ENCODE measurements at places on chromosomes 5 and 9.

- no peak for DNase-seq
These were observed 484.0 kb downstream of the PRDM9 start for GRCh38 chr5:23991406-23991805.

GRCh38 chr5:23216345-23216744 is 291.1 kb upstream of the PRDM9 start:
- DNase-seq = no peak

- no peak for DNase-seq
These were observed 387.9 kb upstream of the MEF2C start for GRCh38 chr5:89270901-89271300.

GRCh38 chr5:90866333-90866732 is 307.7 kb downstream of the ADGRV1 start:
- no peak for DNase-seq

- no peak for DNase-seq
These were observed 41.1 kb downstream of the LIX1 start for GRCh38 chr5:97101189-97101910.

DNA sequence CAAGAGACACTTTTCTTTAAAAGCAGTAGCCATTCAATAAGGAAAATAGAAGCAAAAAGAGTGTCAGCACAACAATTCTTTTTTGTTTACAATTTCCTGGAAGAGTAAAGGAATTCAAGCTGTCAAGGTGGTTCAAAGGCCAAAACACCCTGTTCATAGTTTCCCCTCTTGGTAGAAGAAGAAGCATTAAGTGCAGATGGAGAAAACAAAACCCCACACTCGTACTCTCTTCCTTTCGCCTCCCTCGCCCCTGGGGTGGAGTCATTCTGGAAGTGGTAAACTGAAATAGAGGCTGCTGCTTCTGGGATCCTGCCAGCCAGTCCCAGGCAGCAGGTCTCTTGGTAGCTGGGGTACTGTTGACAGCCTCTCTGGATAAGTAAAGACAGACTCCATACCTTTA is 105.0 kb downstream of the ANKRD55 start:
- no peak for DNase-seq

GRCh38 chr5:153584960-153585359 is 94.5 kb downstream of the GRIA1 start:
- no peak for DNase-seq

GRCh38 chr9:132669319-132669697 is 475 bp downstream of the DDX31 start:
- no peak for DNase-seq

DNA sequence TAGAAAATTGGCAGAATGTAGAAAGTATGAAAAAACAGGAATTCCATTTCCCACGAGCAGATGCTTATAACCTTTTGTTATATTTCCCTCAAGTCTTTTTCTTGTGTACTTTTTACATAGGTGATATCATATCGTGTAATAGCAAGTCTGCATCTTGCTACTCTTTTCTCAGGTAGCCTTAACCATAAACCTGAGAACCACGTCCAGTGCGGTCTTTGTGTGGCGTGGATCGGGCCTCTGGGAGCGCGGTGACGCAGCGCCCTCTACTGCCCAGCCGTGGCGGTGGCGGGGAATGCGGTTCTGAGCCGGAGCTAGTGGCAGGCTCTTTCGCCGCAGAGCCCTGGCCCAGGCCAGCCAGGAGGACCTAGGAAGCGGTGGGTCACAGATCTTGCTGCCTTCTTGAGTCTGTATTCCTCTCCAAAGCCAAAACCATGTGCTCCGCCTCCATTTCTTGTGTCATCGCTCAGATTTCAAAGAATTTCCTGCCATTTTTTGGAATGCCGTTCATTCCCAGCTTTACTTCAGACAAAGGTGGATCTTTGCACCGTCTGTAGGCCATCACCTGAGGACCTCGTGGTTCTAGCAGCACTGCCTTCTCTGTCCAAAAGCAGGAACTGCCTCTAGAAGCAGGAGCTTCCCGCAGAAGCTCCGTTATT is 71.9 kb downstream of the MVB12B start:
- DNase-seq = peak; percentile 29

DNA sequence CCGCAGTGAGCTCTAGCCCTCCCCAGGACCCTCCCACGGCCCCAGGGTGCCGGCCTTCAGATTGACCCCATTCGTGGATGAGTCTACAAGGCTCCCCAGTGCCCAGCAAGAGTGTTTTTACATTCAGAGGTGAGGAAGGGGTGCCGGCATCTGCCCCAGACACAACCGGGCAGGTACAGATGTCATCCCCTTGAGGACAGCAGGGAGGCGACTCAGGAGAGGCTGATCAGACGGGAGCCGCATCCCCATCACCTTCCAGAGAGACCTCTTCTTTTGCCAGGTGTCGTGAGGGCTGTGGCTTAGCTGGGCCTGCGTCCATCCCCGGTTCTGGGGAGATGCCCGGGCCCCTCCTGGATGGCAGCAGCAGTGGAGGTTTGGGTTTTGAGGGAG is 4.3 kb upstream of the LRRC14B start:
- no peak for DNase-seq

- DNase-seq = no peak
These were observed 33.5 kb downstream of the PRKACG start for GRCh38 chr9:68980341-68980914.

DNA sequence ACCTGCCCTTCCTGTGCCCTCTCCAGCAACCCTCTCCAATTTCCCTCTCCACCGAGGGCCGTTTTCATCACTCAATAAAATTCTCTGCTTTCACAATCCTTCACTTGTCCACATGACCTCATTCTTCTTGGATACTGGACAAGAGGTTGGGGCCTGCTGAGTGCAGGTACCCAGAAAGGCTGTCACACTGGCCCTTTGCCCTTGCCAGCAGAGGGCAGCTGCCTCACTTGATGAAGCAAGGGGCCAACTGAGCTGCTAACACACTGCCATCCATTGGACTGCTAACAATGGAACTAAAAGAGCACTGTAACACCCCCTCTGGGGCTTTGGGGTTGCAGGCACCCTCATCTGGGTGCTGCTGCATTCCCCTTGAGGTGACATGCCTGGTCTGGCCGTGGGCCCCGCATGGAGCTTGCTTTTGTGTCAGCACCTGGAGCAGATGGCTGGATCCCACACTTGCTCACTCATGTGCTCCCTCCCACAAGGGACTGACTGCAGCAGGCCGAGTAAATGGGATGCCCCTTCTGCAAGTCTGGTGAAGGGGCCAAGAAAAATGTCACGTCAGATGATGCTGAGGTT is 308.1 kb upstream of the ADCY2 start:
- DNase-seq = no peak

GRCh38 chr9:129170229-129170628 is 7.8 kb downstream of the IER5L start:
- DNase-seq = no peak

GRCh38 chr9:127580366-127580765 is 31.7 kb upstream of the STXBP1 start:
- DNase-seq = no peak

- DNase-seq = no peak
These were observed 53.8 kb downstream of the RAD23B start for GRCh38 chr9:107336718-107337360.

- DNase-seq = no peak
These were observed 9.5 kb downstream of the AQP3 start for GRCh38 chr9:33437898-33438297.

DNA sequence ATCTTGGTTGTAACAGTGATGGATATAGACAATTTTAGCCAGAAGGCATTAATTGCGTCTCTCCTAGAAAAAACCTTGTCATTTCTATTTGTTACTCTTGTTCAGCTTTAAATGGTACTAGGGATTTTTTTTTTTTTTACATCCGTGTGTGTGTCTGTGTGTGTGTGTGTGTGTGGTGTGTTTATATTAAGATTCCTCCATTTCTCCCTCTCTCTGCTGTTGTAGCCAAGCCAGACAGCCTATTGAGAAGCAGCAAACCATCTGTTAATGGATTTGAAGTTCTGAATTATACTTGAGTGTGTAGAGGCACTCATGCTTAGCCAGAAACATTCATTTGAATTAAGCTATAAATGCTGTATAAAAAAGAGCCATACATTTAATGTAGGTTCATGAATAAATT is 72.3 kb downstream of the SLF1 start:
- DNase-seq = no peak

GRCh38 chr9:91060520-91061343 is 259.1 kb downstream of the SYK start:
- DNase-seq = no peak

GRCh38 chr9:21831841-21832509 is 29.5 kb downstream of the MTAP start:
- DNase-seq = no peak

GRCh38 chr5:4868140-4868735 is 271.9 kb upstream of the ADAMTS16 start:
- DNase-seq = no peak

DNA sequence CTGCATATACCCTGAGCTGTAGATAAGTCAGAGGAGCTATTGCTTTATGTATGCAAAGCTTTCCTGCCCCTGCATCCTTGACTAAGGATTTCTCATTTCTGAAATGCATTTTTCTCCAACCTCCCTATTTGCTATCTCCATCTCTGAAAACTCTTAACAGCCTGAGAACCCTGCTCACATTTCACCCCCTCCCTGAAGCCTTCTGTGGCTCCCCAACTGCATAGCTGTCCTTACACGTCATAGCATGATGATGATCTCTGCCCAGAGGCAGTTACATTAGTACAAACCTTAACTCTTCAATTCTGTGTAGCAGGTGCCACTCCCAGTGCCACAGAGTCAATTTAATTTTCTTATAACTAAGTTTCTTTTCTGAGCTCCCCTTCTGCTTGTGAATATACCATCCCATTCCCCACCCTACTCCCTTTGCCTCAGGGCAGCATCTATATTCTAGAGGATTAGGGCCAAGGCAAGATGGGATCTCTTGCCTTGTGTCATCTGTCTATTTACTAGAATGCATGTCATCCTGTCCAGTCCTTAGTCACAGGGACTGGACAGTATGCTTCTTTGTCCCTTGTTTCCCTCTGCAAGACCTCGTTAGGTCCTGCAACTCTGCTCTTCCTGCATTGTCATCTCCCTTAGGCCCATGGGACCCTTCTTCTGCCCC is 149.7 kb upstream of the SPRY4 start:
- DNase-seq = no peak

DNA sequence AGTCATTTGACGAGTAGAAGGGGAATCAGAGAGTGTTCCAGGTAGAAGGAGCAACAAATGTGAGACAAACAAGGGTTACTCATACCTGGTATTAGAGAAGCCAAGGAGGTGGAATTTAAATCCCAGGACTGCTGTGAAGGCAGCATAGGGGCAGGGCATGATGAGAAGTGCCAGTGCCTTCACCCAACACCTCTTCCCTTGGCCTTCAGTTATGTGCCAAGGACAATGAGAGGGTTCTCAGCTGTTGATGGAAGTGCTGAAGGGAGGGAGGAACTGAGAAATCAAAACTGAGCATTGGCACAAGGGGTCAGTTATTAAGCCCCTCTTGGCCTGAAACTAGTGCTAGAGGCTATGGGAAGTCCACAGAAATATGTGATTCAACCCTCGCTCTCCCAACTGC is 50.3 kb downstream of the GARNL3 start:
- no peak for DNase-seq

DNA sequence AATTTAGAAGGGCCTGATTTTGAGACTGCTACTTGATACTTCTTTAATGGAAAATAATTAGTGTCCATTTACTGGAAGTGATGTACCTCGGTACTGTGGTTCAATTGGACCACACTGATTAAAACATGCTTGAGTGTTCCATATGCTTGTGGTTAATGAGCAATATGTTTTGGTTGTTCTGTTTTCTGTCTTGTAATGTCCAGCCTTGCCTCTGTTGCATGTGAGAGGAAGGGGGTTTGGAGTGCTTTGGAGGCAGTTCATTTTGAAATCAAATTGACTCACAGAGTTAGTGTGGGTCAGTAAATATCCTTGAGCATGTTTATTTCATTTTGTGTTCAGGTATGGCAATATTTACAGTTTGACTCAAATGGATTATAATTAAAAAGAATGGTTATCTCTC is 334.4 kb downstream of the ARHGEF28 start:
- DNase-seq = no peak

DNA sequence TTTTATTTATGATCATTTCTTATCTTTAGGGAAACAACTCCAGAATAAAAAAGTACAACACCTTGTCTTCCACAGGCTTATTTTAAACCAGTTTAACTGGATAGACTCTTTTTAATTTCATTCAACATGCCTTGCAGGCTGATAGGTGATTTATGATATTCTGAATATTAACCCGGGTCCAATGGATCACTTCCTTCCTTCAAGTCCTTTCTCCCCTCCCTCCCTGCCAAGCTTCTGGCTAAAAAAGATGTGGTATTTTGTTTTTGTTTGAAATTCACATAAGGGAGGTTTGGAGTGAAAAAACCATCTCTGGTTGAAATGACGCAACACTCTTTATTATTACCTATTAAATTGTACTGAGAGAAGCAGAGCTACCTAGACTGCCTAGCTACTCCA is 265.3 kb downstream of the MLLT3 start:
- DNase-seq = no peak

- no peak for DNase-seq
These were observed 123.0 kb downstream of the HACD4 start for GRCh38 chr9:20908461-20908860.

- DNase-seq = no peak
These were observed 209.1 kb downstream of the FAM114A2 start for GRCh38 chr5:153829510-153830065.

DNA sequence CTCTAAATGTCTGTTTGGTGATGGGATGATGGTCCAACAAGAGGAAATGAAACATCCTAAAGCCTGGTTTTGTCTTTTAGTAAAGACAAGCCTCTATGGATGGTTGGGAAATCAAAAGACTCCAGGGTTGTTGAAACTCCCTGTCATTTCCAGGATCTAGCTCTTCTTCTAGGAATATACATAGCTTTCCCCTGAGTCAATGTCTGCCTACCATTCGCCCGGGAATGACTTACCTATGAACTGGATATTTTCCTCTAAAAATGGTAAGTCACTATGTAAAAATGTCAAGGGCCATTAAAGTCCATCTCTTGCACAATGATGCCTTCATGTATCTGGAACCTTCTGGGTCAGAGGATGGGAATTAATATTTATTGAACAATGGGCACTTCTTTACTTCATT is 11.1 kb upstream of the KIF12 start:
- DNase-seq = no peak

- DNase-seq = no peak
These were observed 84.9 kb upstream of the MYO10 start for GRCh38 chr5:17020678-17021601.

DNA sequence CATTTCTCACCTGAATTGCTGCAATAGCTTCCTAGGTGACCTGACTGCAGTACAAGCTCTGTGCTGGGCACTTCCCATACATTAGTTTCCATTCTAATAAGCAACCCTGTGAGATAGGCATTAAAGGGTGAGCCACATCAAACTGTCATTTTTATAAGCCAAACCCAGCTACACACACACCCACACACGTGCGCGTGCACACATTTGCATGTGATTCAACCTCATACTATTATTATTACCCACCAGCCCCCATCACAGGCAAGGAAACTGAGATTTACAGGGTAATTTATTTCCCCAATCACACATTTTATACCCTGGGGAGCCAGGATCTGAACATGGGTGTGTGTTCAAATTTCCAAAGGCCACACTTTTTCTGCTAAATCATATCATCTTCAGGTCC is 93.6 kb downstream of the TTLL11 start:
- no peak for DNase-seq

- DNase-seq = no peak
These were observed 10.8 kb downstream of the C9orf50 start for GRCh38 chr9:129610213-129610472.
